Activated T-helper 2 cell treated with anti-CD3 and anti-CD28 coated beads, Interferon-gamma antibody, Interleukin-2, Interleukin-4, amounts not matched to agents 10 μg/mL and 5 μg/mL and 100 μg/mL, durations not matched to agents 14 hours and 24 hours and 36 hours (primary cell): ENCODE measurements at places on chromosomes 5 and 9. TPM values are rescaled to one million over a fixed set of nuclear protein-coding genes. Genes with fewer than 3 reads are reported as not detected.

DNA sequence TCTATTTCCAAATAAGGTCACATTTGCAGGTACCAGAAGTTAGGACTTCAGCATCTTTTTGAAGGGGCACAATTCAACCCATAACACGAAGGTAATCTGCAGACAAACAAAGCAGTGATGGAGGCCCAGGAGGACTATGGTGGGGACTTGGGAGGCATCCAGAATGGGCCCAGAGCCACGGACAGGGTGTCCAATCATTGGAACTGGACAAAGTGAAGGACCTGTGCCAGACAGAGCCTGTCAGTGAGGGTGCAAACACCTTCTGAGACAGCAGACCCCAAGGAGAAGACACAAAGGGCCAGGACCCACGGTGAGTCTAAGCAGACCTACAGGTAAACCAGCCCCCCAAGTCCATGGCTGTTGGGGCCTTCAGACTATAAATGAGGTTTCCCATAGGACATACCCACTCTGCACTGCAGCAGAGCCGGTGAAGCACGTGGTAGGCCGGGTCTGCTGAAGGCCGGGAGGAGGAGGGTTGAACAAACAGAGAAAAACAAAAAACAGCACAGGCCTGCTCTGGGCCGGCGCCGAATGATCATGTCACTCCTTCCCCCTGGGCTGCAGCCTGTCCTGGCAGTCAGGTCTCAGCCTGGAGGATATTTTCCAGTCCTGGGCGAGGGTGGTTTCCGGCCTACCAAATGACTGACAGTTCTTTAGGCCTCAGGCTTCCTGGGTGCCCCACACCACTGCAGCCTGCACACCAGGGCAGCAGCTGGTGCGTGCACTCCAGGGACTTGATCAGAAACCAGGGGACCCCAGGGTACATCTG lies 84.4 kb downstream of the COL23A1 start:
- no peaks in the 10 kb centered on the region for H3K27me3 ChIP-seq
- H3K4me1 ChIP-seq = no peaks in the 10 kb centered on the region
- H3K36me3 ChIP-seq = no peaks in the 10 kb centered on the region
- H3K27ac ChIP-seq = no peak overlapping the region
- H3K4me3 ChIP-seq = no peak overlapping the region

DNA sequence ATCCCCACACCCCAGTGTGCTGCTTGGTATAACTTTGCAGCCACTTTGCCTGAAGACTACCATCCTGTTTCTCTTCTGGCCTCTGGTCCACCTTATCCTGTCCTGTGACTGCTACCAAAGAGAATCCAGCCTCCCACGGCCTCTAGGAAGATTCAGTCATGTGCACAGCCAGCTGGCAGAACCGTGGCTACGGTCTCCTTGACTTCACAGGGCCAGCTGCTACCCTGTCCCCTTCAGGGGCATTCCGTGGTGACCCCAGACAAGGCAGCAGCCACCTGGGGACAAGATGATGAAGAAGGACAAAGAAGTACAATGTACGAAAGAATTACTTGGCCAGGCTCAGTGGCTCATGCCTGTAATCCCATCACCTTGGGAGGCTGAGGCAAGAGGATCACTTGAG lies 98.6 kb downstream of the PDE6A start:
- H3K27ac ChIP-seq = no peak overlapping the region
- peaks cover 22% of the 10 kb centered on the region for H3K36me3 ChIP-seq
- H3K27me3 ChIP-seq = no peaks in the 10 kb centered on the region
- DNase-seq = no peak
- peaks cover 3% of the 10 kb centered on the region for H3K4me1 ChIP-seq

GRCh38 chr5:82426464-82427154 lies 148.5 kb upstream of the RPS23 start:
- no peaks in the 10 kb centered on the region for H3K27me3 ChIP-seq
- no peak overlapping the region for H3K27ac ChIP-seq
- H3K4me1 ChIP-seq = no peaks in the 10 kb centered on the region

- H3K4me1 ChIP-seq = no peaks in the 10 kb centered on the region
- H3K4me3 ChIP-seq = no peak overlapping the region
- H3K27ac ChIP-seq = no peak overlapping the region
- H3K36me3 ChIP-seq = no peaks in the 10 kb centered on the region
- no peak for DNase-seq
These were observed 1919.1 kb upstream of the CDH9 start for GRCh38 chr5:28957450-28957849.

DNA sequence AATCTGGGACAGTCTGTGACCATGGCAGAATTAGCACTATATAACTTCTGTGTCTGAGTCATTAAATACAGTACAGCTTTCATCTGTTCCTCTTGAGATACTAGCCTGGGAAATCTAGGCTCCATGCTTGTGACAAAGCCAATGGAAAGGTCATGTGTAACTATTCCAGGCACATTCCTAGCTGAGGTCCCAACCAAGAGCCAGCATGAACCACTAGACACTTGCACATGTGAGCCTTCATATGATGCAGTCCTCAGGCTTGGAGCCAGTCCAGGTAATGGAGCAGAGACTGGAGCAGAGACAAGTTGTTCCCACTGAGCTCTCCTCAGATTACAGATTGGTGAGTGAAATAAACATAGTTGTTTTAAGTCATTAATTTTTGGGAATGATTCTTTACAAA lies 412.4 kb upstream of the ZNF462 start:
- no peaks in the 10 kb centered on the region for H3K4me1 ChIP-seq
- no peak overlapping the region for H3K27ac ChIP-seq
- no peaks in the 10 kb centered on the region for H3K36me3 ChIP-seq
- DNase-seq = no peak

- no peak for DNase-seq
- no peaks in the 10 kb centered on the region for H3K4me1 ChIP-seq
- H3K36me3 ChIP-seq = no peaks in the 10 kb centered on the region
- no peak overlapping the region for H3K4me3 ChIP-seq
These were observed 55.0 kb upstream of the BNC2 start for GRCh38 chr9:16925426-16925825.

- peak overlapping the region; percentile 79 for H3K27ac ChIP-seq
- H3K4me1 ChIP-seq = peaks cover 58% of the 10 kb centered on the region
- no peak for DNase-seq
- peaks cover 63% of the 10 kb centered on the region for H3K36me3 ChIP-seq
These were observed 17.3 kb downstream of the TCF7 start for GRCh38 chr5:134131578-134132350.

FRMPD1 gene
- not detected in 2 replicates for total RNA-seq

C5orf63 gene
- 6.1 and 6.4 TPM in 2 replicates for total RNA-seq

DNA sequence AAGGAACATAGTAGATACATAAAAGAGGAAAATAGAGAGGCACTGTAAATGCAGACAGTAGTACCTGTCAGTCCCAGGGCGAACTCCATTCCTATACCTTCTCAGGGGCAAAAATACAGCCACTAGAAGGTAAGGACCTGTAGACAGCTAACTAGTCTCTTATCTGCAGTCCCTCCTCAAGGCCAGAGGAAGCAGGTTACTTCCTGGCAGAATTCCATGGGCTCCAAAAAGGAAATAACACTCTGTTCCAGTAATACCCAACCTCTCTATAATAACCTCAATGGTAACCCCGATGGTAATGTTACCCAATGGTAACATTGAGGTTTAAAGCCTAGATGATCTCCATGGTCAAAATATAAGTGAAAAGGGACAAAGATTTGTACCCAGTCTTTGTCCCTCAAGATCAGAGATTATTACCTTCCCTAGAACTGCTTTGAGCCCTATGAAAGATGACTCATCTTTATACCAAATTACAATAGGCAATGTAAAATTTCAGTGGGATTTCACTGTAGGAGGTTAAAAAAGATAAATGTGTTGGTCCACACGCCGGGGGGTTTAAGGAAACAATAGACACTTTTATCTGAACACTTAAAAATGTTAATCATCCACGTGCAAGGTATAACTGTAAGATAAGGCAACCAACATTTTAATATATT lies 113.0 kb downstream of the DENND1A start:
- H3K4me3 ChIP-seq = no peak overlapping the region
- peaks cover 3% of the 10 kb centered on the region for H3K27me3 ChIP-seq
- no peaks in the 10 kb centered on the region for H3K4me1 ChIP-seq
- H3K36me3 ChIP-seq = no peaks in the 10 kb centered on the region
- DNase-seq = no peak

MEIKIN gene
- not detected in 2 replicates for total RNA-seq

GRCh38 chr9:113933671-113934070 lies 57.6 kb downstream of the ZNF618 start:
- H3K27me3 ChIP-seq = peaks cover 2% of the 10 kb centered on the region
- no peak for DNase-seq
- no peak overlapping the region for H3K27ac ChIP-seq
- H3K4me3 ChIP-seq = no peak overlapping the region
- no peaks in the 10 kb centered on the region for H3K36me3 ChIP-seq

- no peak overlapping the region for H3K4me3 ChIP-seq
- no peaks in the 10 kb centered on the region for H3K36me3 ChIP-seq
- no peaks in the 10 kb centered on the region for H3K4me1 ChIP-seq
These were observed 124.0 kb downstream of the EFNA5 start for GRCh38 chr5:107546719-107547118.

PRRX2 gene
- total RNA-seq = 5.0 and 5.1 TPM in 2 replicates

GRCh38 chr5:168528521-168529373 lies at the start of gene FBLL1:
Gene FBLL1 (plus strand): TSS chr5:168529305. CDS start chr5:168529505, 200 bp downstream.
- no peak for DNase-seq
- H3K4me1 ChIP-seq = peaks cover 8% of the 10 kb centered on the region
- H3K27me3 ChIP-seq = peaks cover 38% of the 10 kb centered on the region
- no peaks in the 10 kb centered on the region for H3K36me3 ChIP-seq

SPATA24 gene
- total RNA-seq = 4.7 and 4.8 TPM in 2 replicates

GRCh38 chr5:94700592-94700991 lies 82.1 kb downstream of the SLF1 start:
- peaks cover 2% of the 10 kb centered on the region for H3K36me3 ChIP-seq
- no peak overlapping the region for H3K4me3 ChIP-seq
- H3K27ac ChIP-seq = no peak overlapping the region
- H3K27me3 ChIP-seq = no peaks in the 10 kb centered on the region

DNA sequence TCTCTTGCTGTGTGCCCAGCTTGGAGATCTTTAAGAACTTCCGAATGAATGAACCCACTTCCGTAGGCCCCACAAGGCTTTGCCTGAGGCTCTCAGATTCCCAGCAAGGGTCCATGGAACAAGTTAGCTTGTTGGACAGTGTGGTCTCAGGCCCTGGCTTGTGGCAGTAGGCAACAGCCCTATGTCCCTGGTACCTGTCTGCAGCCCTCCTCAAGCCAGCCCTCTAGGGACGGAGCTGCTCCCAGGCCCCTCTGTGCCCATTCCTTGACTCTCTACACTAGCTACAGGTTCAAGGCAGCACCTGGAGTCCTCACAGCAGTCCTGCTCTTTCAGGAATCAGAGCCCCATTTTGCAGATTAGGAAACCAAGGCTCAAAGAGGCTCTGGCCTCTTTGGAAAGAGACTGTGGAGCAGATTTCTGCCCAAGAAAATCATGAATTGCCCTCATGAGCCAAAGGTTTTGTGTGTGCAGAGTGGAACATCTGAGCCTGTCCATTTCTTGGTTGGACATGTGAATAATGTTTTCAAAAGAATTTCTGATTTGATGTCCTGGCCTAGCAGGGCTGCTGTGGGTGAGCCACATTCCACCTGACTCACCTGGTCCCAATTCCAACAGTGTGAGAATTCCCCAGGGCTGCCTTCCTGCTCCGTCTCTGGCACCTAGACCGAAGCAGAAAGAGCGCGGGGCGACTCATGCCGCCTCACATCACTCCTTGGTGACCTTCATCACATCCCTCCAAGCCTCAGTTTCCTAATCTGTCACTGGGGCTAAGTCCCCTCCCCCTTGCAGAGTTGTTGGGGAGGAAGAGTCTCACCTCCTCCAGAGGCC lies 131.7 kb downstream of the BARX1 start:
- no peak for DNase-seq
- no peak overlapping the region for H3K4me3 ChIP-seq
- H3K27me3 ChIP-seq = peaks cover 15% of the 10 kb centered on the region
- no peaks in the 10 kb centered on the region for H3K4me1 ChIP-seq
- no peak overlapping the region for H3K27ac ChIP-seq

C5orf24 gene
- 36.0 and 40.5 TPM in 2 replicates for total RNA-seq

PCDHA5 gene
- not detected in 2 replicates for total RNA-seq

GRCh38 chr9:101354765-101355708 lies 29.8 kb downstream of the BAAT start:
- no peak overlapping the region for H3K4me3 ChIP-seq
- H3K27me3 ChIP-seq = no peaks in the 10 kb centered on the region
- no peaks in the 10 kb centered on the region for H3K4me1 ChIP-seq
- no peak for DNase-seq
- no peak overlapping the region for H3K27ac ChIP-seq
- no peaks in the 10 kb centered on the region for H3K36me3 ChIP-seq

- no peaks in the 10 kb centered on the region for H3K4me1 ChIP-seq
- no peaks in the 10 kb centered on the region for H3K27me3 ChIP-seq
- H3K36me3 ChIP-seq = no peaks in the 10 kb centered on the region
- H3K4me3 ChIP-seq = no peak overlapping the region
These were observed 796.0 kb upstream of the CHD1 start for GRCh38 chr5:99724732-99725290.

OR13C5 gene
- total RNA-seq = not detected in 2 replicates

SPINK1 gene
- not detected in 2 replicates for total RNA-seq

- peak overlapping the region; percentile 58 for H3K27ac ChIP-seq
- no peaks in the 10 kb centered on the region for H3K36me3 ChIP-seq
- H3K4me1 ChIP-seq = peaks cover 32% of the 10 kb centered on the region
These were observed 84.8 kb downstream of the MVB12B start for GRCh38 chr9:126411225-126411947.

GRCh38 chr9:100714372-100715099 lies 136.7 kb downstream of the CAVIN4 start:
- no peak overlapping the region for H3K4me3 ChIP-seq
- no peaks in the 10 kb centered on the region for H3K4me1 ChIP-seq
- peak; percentile 13 for DNase-seq
- no peaks in the 10 kb centered on the region for H3K36me3 ChIP-seq

GRCh38 chr5:134833340-134834032 lies 12.3 kb upstream of the C5orf24 start:
- no peaks in the 10 kb centered on the region for H3K4me1 ChIP-seq
- no peak overlapping the region for H3K4me3 ChIP-seq
- peaks cover 43% of the 10 kb centered on the region for H3K36me3 ChIP-seq

CLINT1 gene
- total RNA-seq = 95.2 and 100 TPM in 2 replicates

DNA sequence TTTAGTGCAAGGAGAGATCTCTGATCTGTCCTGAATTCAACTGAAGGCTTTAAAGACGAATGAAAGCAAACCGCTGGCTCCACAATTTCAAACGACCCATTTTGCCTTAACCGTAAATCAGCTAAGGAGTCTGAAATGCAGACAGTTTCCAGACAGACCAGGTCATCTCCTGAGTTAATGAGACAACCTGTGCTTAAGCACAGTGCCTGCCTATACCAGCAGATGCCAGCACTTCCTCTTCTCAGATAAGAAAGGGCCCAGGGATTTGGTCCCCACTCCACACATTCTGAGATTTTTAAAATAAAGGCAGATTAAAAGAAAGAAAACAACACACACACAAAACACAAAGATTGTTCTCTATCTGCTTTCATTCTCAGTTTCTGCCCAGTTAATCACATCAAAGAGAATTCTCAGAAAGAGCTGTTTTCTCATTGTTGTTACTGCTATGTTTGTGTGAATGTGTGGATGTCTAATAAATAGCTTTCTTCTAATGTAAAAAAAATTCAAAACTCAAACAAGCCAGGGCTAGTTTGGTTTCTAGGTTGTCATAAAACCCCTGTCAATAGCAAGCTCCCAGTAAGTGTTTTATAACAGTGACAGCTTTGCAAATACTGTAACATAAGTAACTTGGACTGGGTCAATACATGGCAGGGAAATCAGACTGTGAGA lies 157.7 kb upstream of the SLC24A2 start:
- peaks cover 24% of the 10 kb centered on the region for H3K27me3 ChIP-seq
- H3K4me1 ChIP-seq = peaks cover 4% of the 10 kb centered on the region
- no peak overlapping the region for H3K4me3 ChIP-seq
- H3K27ac ChIP-seq = no peak overlapping the region
- no peak for DNase-seq
